Cardiac septum (tissue), 1 donor: ENCODE measurements at places on chromosomes 3 and 15.

DNA sequence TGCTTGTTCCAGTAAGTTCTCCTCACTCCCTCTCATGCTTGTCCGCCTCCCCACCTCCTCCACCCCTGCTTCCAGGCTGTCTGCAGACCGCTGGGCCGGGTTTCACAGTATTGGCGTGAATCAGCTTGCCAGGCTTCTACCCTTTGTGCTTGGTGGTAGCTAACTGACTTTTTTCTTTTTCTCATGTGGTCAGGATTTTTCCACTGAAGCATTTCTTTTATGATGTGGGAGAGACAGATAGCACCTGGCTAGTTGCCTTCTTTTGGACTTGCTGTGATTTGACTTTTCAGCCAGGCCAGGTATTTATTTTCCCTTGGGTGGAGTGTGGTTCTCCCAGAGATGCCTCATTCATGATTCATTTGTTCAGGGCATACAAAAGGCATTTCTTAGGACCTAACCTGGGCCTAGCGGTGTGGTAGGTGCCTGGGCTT lies 60.6 kb downstream of the ST6GAL1 start:
- no peak for DNase-seq

- no peak for DNase-seq
These were observed 6.5 kb downstream of the RUBCN start for GRCh38 chr3:197730200-197730599.

DNA sequence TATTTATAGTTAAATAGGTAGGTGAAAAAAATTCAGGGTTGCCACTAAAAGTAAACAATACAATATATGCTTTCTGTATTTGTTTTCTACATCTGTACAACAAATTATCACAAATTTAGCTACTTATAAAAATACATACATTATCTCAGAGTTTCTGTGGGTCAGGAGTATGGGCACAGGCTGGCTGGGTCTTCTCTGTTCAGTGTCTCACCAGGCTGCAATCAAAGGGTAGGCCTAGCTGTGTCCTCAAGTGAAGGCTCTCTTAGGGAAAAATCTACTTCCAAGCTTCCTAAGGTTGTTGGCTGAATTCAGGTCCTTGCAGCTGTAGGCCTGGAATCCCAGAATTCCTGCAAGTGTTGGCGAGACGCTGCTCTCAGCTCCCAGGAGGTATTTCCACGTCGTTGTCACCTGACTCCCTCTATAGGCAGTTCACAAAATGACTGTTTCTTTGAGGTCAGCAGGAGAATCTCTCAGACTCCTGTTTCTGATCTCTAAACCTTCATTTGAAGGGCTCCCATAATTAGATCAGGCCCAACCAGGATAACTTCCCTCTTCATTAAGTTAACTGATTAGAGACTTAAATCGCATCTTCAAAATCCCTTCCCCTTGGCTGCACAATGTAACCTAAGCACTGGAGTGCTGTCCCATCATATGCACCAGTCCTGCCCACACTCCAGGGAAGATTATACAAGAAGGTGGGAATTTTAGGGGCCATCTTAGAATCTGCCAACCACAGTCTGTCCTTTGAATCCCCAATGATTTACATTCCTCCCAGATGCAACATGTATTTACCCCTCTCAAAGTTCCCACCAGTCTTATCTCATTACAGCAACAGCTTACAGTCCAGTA lies 296.6 kb downstream of the SUCLG2 start:
- no peak for DNase-seq

GRCh38 chr3:124854009-124854408 lies 33.2 kb downstream of the ITGB5 start:
- DNase-seq, result no peak

DNA sequence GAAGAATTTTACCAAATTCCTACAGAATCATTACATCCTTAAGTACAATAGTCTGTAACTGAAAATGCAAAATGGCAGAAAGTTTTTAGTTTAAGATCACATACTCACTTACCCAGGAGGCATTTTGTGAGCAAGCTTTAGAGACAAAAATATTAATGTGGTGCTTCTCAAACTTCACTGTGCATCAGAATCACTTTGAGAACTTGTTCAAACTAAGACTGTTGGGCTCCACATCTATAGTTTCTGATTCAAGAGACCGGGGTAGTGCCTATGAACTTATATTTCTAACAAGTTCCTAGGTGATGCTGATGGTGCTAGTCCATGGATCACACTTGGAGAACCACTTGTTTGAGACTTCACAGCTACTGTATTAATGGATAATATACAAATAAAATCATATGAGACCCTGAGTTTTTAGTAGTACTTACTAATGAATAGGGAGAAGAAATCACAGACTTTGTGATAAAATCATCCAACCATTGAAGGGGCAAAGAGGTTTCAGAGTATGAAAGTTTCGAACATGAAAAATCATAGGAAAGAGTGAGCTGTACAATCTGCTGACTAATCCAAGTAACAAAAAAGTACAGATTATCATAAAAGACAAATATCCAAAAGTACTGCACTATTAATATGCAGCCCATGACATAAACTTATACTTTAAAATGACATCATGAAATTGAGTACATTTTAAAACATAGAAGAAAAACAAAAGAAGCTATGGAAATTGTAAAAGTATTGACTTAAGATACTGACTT lies 110.3 kb downstream of the ADAM10 start:
- no peak for DNase-seq

- no peak for DNase-seq
These were observed 4.3 kb downstream of the SNX33 start for GRCh38 chr15:75651810-75652543.

GRCh38 chr3:188349351-188349901 lies 195.5 kb downstream of the LPP start:
- no peak for DNase-seq

DNA sequence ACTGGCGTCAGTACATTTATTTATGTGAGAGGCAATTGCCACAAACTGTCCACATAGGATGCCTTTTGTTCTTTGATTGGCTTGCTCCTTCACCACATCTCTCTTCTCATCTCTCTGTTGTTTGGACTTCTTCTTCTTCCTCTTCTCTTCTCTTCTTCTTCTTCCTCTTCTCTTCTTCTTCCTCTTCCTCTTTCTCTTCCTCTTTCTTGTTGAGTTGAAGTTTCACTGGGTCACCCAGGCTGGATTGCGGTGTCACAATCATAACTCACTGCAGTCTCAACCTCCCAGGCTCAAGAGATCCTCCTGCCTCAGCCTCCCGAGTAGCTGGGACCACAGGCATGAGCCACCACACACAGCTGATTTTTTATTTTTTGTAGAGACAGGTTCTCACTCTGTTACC lies 67.7 kb upstream of the GSK3B start:
- no peak for DNase-seq

DNA sequence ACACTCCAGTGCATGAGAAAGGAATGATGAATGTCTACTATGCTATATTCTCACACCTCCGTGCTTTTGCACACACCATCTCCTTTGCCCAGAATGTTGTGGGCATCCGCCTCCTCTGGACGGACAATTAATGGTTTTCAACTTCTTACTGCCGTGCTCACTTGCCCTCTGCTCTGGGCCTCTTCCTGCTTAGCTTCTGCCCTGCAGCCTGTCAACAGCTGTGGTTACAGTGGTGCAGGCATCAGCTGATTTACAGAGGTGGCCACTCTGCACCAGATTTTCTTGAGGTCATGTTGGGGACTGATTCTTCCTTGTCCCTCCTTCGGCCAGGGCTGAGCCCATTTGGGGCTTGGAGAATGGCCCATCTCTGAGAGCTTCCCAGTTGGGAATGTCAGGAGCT lies 56.5 kb upstream of the TMEM115 start:
- DNase-seq, result no peak

DNA sequence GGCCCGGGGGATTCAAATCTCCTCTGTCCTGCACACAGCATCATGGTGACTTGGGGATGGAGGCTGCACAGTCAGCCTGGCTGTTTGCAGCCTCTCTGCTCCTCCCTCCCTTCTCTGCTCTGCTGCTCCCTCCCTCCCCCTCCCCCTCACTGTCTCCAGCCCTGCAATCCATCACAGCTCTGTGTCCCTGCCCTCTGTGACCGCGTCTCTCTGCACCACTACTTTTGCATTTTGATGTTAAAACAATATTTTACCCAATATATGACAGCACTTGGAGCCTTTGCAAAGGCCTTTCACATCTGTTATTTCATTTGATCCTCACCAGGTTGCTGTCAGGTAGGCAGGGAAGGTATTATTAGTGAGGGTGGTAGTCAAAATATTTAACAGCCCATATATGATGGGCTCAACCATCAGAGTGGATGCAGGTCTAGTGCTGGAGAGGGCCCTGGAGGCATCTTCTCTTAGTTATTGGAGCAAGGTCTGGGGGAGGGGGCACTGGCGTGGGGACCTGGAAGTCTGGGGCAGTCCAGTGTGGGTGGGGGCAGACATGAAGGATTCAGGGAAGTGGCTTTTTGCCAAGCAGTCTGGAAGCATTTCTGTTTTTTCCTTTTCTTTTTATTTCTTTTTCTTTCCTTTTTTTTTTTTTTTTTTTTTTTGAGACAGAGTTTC lies 16.3 kb upstream of the VPS8 start:
- no peak for DNase-seq

DNA sequence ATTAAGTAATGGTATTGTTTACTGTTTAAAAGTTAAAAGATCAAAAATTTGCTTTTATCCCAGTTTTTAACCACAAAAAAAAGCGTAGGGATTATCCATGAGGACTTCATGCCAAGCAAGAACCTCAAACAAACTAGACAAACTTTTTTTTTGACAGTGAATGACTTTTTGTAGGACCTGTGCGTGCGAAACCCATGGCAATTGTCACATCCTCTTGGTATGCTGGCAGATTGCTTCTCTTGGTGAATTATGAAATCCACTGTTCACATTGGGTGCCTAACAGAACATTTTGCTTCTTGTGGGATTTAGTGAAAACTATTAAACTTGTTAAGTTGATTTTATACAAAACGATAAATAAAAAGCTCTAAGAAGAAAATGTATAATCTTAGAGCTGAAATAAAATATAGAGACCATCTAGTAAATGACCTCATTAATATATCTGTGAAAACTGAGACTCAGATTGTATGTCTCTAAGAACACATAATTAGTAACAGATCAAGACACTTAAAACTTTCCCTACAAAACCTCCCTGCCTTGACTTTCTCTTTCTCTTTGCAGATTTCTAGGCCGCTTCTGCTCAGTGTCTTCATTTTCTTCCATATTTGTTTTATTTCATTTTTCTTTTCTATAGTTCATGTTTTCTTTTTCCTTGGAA lies 87.3 kb upstream of the CGNL1 start:
- no peak for DNase-seq

DNA sequence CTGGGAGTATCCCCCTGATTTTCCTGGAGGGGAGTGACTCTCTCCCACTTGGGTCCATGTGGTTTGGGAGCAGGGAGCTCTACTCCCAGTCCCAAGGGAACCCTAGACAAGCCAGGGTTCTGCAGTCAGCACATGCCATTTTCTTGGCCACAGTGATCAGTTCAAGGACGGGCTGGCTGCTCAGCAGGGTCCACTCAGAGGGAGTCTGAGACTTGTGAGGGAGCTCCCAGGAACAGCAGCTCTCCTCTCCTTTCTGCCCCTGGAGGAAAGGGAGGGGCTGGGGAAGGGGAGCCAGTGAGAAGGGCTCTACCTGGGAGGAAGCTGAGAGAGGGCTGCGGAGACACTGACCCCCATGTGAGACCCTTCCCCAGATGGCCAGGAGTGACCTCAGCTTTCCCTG lies 29.1 kb upstream of the LMCD1 start:
- DNase-seq, result no peak

- no peak for DNase-seq
These were observed 412.6 kb upstream of the SEMA6D start for GRCh38 chr15:47304656-47305055.

- DNase-seq, result no peak
These were observed 215.3 kb upstream of the CHRM5 start for GRCh38 chr15:33753012-33753411.

DNA sequence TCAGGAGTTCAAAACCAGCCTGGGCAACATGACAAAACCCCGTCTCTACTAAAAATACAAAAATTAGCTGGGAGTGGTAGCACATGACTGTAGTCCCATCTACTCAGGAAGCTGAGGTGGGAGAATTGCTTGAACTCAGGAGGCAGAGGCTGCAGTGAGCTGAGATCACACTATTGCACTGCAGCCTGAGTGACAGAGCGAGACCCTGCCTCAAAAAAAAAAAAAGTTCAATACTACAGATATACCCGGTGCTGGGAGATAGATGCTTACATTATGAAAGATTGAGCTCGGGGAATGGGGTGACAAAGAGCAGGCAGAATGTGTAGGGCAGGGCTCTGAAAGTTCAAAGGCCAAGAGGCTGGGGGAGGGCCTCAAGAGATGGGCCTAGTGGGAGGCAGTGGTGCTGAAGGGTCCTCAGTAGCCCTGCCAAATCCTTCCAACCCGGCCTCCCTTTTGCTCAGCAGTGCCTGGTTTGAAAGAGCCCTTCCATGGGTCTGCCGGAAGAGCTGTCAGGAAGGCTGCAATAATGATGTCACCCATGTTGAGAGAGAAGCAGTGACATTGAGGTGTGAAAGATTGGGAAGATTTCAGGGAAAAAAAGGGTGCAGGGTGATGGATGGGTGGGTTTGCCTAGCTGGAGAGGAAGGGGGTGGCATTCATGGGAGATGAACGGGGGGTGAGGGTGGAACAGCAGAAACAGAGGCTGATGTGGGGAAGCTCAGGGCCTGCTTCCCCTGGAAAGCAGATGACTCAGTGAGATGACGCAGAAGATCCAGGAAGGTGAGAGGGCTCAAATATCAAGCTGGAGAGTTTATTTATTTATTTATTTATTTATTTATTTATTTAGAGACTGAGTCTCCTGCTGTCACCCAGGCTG lies 20.0 kb upstream of the IREB2 start:
- DNase-seq, result no peak

GRCh38 chr15:90400005-90400758 lies 12.1 kb downstream of the IQGAP1 start:
- DNase-seq, result no peak

DNA sequence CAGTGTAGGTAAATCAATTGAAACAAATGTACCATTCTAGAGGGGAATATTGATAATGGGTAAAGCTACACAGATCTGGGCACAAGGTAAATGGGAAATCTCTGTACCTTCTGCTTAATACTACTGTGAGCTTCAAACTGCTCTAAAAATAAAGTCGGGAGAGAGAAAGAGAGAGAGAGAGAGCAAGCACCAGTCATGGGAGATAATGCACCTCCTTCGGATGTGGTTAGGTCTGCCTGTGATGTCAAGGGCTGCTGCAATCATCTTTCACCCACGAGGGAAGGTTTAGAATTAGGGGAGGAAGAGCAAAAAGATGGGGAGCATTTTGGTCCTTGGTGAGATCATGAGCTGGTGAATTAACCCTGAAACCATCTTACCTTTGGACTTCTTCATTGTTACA lies 219.1 kb downstream of the ZNF385D start:
- no peak for DNase-seq

- no peak for DNase-seq
These were observed 289.6 kb downstream of the UACA start for GRCh38 chr15:70473581-70474370.

- DNase-seq, result no peak
These were observed 284.2 kb downstream of the C3orf38 start for GRCh38 chr3:88434001-88434400.
